Left cardiac atrium (tissue), 4 donors: ENCODE measurements at places on chromosomes 4 and X.

GRCh38 chr4:152640058-152640921 lies 39.5 kb downstream of the TMEM154 start:
- no peak for DNase-seq

DNA sequence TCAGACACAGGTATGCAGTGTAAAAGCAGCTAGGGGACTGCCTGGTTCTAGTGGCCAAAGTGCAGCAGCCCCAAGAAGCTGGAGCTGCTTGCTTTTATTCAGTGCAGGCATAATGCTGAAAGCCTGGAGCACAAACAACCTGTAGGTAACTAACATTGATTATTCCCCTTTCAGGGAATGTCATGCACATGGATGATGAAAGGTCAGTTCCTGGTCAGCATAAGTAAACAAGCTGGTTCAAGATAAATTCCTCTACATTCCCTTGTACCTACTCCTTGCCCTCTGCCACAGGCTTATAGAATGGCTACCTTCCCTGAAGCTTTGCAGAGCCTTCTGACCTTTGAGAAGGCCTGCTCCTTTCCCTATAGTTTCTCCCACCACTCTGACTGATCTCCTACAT lies 1318.5 kb upstream of the ADGRL3 start:
- DNase-seq, result no peak

DNA sequence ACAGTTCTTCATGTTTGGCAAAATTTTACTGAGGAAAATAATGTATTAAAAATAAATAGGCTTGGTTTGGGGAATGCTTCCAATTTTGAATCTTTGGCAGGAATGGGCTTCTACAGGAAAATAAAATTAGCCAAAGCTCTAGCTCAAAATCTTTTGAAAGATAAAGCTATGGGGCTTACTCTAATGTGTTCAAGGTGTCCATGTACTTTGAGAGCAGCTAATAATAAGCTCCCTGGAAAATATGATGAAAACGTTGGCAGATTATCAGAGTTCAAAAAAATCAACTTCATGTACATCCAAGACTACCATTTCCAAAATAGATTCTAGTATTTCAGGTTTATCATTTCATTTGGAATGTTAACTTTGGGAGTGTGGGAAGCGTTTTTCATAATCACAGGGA lies 158.4 kb downstream of the EMCN start:
- no peak for DNase-seq

GRCh38 chrX:131747173-131747572 lies 203.3 kb downstream of the OR13H1 start:
- peak; percentile 56 for DNase-seq

DNA sequence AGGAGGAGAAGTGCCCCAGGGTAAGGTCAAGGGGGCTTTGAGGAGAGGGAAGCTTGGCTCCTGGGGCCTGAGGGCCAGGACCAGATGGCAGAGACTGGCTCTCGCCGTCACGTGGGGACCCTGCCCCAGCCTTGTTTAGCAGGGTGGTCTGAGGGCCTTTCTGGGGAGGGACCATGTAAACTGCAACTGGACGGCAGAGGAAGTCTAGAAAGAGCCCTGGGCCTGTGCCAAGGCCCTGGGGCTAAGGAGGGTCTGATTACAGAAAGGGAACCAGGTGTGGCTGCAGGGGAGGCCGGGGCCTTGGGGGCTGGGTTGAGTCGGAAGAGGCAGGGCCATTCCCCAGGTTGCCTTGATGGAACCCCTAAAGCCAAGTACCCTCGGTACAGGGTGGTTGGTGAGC lies 1.8 kb upstream of the HGFAC start:
- no peak for DNase-seq

GRCh38 chrX:68061206-68061535 lies 372.1 kb downstream of the OPHN1 start:
- DNase-seq, result no peak

- DNase-seq, result no peak
These were observed 550.0 kb downstream of the RAPGEF2 start for GRCh38 chr4:159652871-159653270.

DNA sequence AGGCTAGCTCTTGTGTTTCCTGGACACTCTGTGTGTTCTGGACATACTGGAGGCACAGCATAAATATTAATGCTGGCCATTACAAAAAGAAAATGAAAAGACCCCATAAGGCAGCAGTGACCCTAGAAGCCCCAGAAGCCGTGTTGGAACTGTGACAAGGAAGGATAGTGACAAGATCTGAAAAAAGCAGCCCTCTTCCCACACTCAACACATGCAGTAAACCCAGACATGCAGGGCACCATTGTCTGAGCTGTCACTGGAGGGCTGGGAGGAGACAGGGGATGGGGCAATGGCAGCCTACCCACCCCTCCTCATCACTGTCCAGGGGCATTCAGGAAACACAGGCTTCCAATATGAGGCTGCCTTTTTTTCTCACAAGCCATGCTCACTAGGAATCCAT lies 6.5 kb downstream of the TRIM2 start:
- DNase-seq, result no peak

- DNase-seq, result no peak
These were observed 59.0 kb downstream of the RNF150 start for GRCh38 chr4:141074098-141074878.
